ENCODE measurements at places on chromosomes 12 and 14.

GRCh38 chr14:49408187-49408933, 177.8 kb downstream of the RPS29 start:
- DNase-seq = no peak

DNA sequence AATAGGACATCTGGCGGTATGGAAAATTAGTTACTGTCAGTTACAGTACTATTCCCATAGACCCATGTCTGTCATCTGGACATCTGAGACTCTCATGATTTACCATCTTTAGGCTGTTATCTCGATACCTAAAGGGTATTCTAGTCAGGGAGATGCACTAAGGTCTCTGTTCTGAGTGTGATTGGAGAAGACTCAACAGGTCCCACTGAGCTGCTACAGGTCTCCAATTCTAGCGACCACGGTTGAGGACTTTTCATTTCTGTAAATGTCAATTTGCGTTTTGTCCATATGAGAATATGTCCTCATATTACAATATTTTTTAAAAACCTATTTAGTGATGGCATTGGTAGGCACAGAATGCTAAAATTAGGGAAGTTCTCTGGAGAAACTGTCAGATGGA, 1160.2 kb downstream of the TMEM121 start:
- no peak for DNase-seq

DNA sequence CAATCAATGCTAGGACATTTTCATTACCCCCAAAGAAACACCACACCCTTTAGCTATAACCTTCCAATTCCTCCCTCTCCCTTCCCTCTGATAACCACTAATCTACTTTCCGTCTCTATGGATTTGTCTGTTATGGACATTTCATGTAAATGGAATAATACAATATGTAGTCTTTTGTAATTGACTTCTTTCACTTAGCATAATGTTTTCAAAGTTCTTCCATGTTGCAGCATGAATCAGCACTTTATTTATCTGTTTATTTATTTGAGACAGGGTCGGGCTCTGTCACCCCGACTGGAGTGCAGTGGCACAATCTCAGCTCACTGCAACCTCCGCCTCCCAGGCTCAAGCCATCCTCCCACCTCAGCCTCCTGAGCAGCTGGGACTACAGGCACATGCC, 1.2 kb upstream of the RBM19 start:
- no peak for DNase-seq

GRCh38 chr14:101019541-101019940, 116.0 kb upstream of the RTL1 start:
- DNase-seq = no peak

DNA sequence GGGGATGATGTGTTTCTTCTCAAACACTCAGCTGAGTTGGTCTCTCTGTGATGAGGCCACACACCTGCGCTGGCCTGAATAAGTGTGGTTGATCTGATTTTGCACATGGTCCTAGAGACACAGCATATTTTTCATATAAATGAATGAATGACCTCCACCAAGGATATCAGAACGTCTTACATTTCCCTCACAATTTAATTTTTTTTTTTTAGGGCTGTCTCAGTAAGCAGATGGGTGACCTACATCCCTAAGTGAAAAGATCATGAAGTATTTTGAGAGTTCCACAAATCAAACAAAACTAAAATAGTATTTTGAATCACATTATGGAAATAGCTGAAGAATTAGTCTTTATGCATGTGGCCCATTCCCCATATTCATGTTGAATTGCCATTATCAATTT, 333.7 kb upstream of the TMTC1 start:
- no peak for DNase-seq

GRCh38 chr12:53259891-53260290, 8.2 kb upstream of the ESPL1 start:
- no peak for DNase-seq

DNA sequence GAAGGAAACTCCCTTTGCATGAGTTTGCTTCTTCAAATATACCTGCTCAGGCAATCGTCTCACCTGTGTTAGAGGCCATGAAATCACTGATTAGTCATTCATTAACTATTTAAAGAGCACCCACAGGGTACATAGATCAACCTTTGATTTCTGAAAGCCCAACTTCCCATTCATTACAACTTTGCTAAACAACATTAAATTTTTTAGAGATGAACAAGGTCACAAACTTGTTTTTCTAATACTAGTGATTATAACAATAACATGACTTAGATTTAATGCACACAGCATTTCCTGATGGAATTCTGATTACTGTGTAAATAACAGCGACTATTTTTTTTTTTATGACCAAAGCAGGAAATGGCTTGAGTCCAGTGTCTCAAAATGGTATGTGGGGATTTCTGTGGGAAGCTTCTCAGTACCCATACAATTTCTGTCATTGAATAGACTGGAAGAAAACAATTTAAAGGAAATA, 5.4 kb upstream of the ERO1A start:
- no peak for DNase-seq

DNA sequence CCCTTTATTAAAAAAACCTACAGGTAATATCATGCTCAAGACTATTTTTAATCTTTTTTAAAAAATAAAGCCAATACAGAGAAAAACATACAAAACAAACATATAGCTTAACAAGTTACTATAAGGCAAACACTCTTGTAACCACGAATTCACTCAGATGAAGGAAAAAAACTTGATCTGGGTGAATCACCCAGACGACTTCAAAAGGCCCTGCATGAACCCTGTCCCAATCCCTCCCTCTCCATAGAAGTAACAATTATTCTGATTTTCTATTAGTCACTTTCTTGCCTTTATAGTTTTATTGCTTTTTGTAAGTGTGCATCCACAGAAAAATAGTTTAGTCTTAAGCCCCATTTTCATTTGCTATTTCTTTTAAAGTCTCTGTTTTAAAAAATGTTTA, 72.6 kb downstream of the LRP6 start:
- DNase-seq = no peak

DNA sequence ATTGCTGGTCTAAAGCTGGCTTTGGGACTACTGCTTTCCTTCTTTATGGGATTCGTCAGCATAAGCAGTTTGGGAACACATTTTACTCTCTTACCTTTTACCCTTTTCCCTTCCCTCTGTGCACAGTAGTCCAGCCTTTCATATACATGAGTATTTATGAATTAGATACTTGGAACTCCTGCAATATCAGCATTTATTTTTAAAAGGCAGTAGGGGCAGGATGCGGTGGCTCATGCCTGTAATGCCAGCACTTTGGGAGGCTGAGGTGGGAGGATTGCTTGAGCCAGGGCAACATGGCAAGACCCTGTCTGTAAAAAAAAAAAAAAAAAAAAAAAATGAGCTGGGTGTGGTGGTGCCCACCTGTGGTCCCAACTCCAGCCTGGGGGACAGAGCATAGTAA, 3.0 kb downstream of the NUBPL start:
- no peak for DNase-seq

DNA sequence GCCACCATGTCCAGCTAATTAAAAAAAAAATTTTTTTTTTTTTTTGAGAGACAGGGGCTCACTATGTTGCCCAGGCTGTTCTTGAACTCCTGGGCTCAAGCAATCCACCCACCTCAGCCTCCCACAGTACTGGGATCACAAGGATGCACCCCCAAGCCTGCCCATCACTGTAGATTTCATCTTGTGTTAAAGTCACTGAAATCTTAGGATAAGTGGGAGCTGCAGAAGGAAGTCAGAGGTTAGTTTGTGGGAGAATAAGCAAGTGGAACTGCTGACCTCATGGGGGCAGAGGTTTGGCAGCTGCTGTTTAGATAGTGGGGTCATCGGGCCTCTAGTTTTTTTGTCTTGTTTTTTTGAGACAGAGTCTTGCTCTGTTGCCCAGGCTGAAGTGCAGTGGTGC, 59.7 kb upstream of the MAX start:
- no peak for DNase-seq

- no peak for DNase-seq
Measured at GRCh38 chr12:88945051-88945732, 364.9 kb upstream of the KITLG start.

Data from memory B cell (primary cell).